Activated naive CD4-positive, alpha-beta T cell treated with anti-CD3 and anti-CD28 coated beads, Interleukin-2, amount 50 U/mL, for 72 hours (primary cell): ENCODE measurements at places on chromosomes 13 and 19. TPM values are rescaled to one million over a fixed set of nuclear protein-coding genes. Genes with fewer than 3 reads are reported as not detected.

DNA sequence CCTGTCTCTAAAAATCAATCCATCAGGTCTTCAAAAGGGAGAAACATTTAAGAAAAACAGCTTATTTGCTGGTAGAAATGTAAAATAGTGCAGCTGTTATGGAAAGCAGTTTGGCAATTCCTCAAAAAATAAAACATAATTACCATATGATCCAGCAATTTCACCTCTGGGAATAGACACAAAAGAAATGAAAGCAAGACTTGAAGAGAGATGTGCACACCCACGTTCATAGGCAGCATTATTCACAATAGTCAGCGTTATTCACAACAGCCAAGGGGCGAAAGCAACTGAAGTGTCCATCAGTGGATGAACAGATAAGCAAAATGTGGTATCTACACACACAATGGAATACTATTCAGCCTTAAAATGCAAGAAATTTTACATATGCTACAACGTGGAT is 45.1 kb upstream of the DOCK9 start:
- DNase-seq: no peak

GRCh38 chr19:10830931-10831779 is 4.9 kb downstream of the TMED1 start:
- DNase-seq: no peak

ZNF611 gene
- 17.5 TPM for total RNA-seq

GRCh38 chr19:2186071-2186846 is 22.5 kb downstream of the DOT1L start:
- no peak for DNase-seq

GRCh38 chr19:54393381-54393780 is 21.9 kb upstream of the TTYH1 start:
- DNase-seq: no peak

DNA sequence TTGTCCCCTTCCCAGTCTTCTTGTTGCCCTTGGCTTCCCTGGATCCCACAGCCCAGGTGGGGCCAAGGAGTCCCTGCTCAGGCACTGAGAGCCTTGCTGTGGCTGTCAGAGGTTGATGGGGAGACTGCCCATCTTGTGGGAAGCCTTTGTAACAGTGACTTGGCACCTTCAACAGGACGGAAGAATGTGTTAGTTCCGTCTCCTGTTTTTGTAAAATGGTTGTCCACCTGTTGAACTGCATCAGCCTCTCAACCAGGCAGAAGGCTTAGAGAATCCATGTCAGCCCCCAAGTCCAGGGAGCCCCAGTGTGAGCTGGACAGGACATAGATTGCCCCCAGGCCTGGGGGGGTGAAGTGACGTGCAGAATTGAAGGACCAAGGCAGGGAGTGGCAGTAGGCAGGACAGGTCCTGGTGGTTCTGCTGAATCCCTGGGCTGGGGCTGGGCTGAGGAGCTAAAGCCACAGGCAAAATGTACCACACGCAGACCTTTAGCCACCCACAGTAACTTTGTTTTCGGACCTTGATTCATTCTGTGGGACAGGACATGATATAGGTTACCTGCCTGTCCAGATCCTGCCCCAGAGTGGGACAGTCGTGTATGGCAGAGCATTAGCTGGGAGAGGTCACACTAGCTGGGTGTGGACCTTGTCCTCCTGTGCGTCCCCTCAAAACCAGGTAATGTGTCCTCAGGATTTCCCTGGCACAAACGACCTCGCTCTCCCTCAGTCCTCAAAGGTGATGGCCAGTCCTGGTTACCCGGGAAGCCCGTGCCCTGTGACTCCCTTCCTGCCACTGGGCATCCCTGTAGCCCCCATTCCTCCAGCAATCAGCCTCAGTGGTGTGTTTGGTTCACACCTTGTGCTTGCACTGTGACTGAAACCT is 47.0 kb downstream of the GATAD2A start:
- no peak for DNase-seq

GRCh38 chr19:1445932-1446712 is 3.8 kb upstream of the APC2 start:
- no peak for DNase-seq

STK11 gene
- total RNA-seq: 86.4 TPM

GRCh38 chr19:13244920-13245319 is 94.7 kb downstream of the IER2 start:
- DNase-seq: no peak

KLK3 gene
- not detected for total RNA-seq

MCEMP1 gene
- not detected for total RNA-seq

ZNF416 gene
- 2.0 TPM for total RNA-seq

- no peak for DNase-seq
These were observed 51.5 kb downstream of the ATP7B start for GRCh38 chr13:51959773-51960172.

DNA sequence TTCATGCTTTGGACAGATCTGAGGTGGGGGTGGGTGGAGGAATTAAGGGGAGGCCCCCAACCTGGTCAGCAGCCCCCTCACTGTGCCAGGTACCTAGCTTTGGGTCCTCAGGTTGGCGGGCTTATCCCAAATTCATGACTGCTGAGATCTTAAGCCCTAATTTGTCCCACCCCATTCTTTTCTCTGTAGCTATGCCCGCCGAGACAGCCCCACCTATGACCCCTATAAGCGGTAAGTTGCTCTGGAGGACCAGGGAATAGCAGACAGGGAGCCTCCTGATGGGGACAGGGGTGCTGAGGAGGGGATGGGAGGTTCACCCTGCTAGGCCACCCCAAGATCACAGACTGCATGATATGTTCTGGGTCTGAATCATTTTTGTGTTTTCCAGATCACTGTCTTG is 14.3 kb downstream of the ZNF296 start:
- DNase-seq: no peak

DNA sequence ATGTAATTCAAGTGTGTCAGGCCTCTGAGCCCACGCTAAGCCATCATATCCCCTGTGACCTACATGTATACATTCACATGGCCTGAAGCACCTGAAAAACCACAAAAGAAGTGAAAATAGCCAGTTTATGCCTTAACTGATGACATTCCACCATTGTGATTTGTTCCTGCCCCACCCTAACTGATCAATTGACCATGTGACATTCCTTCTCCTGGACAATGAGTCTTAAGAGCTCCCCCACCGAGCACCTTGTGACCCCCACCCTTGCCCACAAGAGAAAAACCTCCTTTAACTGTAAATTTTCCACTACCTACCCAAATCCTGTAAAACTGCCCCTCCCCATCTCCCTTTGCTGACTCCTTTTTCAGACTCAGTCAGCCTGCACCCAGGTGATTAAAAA is 52.1 kb upstream of the ARHGEF7 start:
- no peak for DNase-seq

SUGT1 gene
- 55.6 TPM for total RNA-seq

DNA sequence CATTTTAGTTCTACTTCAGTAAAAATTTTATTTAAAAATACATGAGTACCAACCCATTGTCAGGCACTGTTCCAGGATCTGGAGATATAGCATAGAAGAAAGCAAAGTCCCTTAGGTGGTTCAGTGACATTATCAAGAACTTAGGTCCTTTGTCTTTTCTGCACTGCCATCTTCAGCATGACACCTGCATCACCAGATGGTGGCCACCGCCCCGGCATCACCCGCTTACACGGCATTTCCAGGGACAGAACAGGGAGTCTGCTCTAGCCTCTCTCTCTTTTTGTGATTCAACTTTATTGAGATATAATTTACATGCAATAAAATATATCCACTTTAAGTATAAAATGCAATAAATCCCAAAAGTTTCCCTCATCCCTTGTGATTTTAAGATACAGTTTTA is 23.5 kb downstream of the DYRK1B start:
- DNase-seq: no peak

GRCh38 chr13:22454586-22454985 is 726.2 kb upstream of the SGCG start:
- DNase-seq: no peak

DNA sequence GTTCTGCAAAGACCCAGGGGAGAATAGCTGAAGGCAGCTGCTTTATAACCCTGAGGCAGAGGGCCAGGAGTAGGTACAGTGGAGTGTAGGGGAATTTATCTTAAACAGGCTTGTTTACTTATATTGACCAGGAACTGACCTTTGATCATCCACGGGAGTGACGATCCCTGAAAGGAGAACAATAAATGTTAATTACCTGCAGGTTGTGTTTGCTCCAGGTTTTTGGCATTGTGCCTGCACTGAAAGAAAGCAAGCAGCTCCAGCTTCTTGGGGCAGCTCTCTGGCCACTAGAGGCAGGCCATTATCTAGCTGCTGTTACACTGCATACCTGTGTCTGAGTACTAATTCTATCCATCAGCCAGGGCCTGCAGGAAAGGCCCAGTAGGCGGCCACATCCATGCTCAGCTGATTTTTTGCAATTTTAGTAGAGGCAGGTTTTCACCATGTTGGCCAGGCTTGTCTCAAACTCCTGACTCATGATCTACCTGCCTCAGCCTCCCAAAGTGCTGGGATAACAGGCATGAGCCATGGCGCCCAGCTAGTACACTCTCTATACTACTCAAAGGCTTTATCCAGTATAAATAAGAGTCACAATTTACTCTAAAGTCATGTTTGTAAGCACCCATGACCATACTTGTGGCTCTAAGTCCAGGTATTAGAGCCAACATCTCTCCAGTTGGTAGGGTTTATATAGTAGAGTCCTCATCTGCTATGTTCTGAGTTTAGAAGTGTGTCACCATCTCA is 8.5 kb upstream of the ZNF91 start:
- no peak for DNase-seq

AP1M2 gene
- total RNA-seq: not detected

- no peak for DNase-seq
These were observed 68.2 kb downstream of the RAP2A start for GRCh38 chr13:97502181-97502580.

TNNT1 gene
- total RNA-seq: 1.3 TPM

GRK1 gene
- total RNA-seq: 0.23 TPM

SHANK1 gene
- 0.14 TPM for total RNA-seq

GRCh38 chr13:46313432-46314257 is 73.4 kb downstream of the RUBCNL start:
- DNase-seq: no peak

DNA sequence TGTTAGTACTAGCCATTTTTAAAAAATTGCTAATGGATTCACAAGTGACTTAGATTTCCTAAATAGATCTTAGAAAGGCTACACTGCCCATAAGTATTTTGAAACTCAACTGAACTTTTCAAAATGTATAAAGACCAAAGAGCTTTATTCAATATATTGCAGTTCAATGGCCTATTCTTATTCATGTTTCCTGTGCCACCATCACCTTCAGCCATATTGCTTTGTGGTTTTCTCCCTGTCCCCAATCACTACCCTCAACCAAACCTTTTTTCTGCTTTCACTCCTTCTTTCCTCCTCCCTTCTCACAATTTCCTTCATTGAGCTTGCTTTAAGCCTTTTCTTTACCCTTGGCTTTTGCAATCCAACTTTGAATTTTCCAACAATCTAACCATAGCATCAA is 100.9 kb downstream of the MYCBP2 start:
- DNase-seq: no peak

DNA sequence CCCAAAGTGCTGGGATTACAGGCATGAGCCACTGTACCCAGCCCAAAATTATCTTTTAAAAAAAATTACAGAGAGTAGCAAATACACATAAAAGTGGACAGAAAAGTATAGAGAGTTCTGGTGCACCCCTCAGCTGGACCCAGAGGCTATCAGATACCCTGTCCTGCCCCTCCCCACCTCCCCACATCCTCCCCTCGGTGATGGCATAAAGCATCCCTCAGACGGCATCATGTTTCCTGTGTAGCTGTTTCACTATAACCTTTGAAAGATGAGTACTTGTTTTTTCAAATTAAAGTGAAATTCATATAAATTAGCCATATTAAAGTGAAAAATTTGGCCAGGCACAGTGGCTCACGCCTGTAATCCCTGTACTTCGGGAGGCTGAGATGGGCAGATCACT is 20.1 kb downstream of the SLC27A1 start:
- no peak for DNase-seq
